PC-3 (cell line): ENCODE measurements at places on chromosomes 11 and 22. TPM values are rescaled to one million over a fixed set of nuclear protein-coding genes. Genes with fewer than 3 reads are reported as not detected.

- no peaks in the 10 kb centered on the region for H3K4me1 ChIP-seq
- no peak for DNase-seq
- H3K4me3 ChIP-seq: no peak overlapping the region
Observed at GRCh38 chr22:33090836-33091235, 32.7 kb upstream of the SYN3 start.

Gene MPPED2
- total RNA-seq: not detected in 2 replicates

GRCh38 chr11:11789735-11790369 is 51.9 kb upstream of the USP47 start:
- H3K4me1 ChIP-seq: no peaks in the 10 kb centered on the region
- no peak overlapping the region for H3K27ac ChIP-seq
- H3K36me3 ChIP-seq: no peaks in the 10 kb centered on the region

Gene TRIM66
- total RNA-seq: 5.5 and 6.6 TPM in 2 replicates

Gene OR5A1
- total RNA-seq: not detected in 2 replicates

Gene RTN4R
- 10.4 and 12.2 TPM in 2 replicates for total RNA-seq

DNA sequence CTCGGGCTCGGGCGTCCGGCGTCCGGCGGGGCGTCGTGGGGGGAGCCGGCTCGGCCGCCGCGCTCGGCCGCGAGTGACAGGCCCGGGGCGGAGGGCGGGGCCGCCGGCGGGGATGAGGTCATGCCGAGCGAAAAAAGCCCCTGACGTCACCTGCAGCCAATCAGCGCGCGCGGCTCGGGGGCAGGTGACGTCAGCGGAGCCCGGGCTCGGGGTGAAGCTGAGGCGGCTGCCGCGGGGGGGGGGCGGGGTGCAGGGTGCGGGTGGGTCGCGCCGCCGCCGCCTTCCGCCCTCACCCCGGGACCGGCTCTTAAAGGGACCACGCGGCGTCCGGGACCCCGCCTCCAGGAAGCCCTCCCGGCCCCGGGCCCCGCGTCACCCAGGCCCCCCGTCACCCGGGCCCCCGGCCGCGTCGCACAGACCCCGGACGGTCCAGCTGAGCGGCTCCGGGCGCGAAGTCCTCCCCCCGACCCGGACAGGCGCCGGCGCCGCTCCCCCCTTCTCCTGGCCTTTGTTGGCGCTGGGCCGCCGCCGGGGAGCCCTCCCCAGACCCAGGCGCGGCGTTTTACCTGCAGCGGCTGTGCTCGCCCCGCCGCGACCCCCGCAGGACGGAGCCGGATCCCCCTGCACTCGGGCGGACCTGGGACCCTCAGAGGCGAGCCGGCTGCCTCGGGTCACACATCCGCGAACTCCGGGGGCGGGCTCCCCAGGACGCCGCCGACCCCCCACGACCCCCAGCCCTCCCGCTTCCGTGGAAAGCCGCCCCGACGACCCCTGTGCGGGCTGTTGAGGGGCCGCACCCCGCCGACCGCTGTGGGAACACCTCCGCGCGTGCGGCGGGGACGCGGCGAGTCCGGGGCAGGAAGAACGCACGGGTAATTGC is at the start of gene DUSP8:
DUSP8 (minus strand) TSS at position 75 of the 880 bp plus-strand sequence. CDS start 6,445 bp downstream, outside the sequence.
- DNase-seq: peak; percentile 70
- peaks cover 8% of the 10 kb centered on the region for H3K4me1 ChIP-seq
- H3K27me3 ChIP-seq: peaks cover 16% of the 10 kb centered on the region
- no peaks in the 10 kb centered on the region for H3K36me3 ChIP-seq

- no peaks in the 10 kb centered on the region for H3K27me3 ChIP-seq
- H3K36me3 ChIP-seq: no peaks in the 10 kb centered on the region
- DNase-seq: no peak
- no peak overlapping the region for H3K27ac ChIP-seq
Observed at GRCh38 chr11:1586699-1587098, 1.6 kb upstream of the KRTAP5-1 start.

GRCh38 chr22:33984656-33985285 is 64.5 kb upstream of the LARGE1 start:
- no peaks in the 10 kb centered on the region for H3K36me3 ChIP-seq
- no peaks in the 10 kb centered on the region for H3K27me3 ChIP-seq
- no peak for DNase-seq
- H3K27ac ChIP-seq: no peak overlapping the region

DNA sequence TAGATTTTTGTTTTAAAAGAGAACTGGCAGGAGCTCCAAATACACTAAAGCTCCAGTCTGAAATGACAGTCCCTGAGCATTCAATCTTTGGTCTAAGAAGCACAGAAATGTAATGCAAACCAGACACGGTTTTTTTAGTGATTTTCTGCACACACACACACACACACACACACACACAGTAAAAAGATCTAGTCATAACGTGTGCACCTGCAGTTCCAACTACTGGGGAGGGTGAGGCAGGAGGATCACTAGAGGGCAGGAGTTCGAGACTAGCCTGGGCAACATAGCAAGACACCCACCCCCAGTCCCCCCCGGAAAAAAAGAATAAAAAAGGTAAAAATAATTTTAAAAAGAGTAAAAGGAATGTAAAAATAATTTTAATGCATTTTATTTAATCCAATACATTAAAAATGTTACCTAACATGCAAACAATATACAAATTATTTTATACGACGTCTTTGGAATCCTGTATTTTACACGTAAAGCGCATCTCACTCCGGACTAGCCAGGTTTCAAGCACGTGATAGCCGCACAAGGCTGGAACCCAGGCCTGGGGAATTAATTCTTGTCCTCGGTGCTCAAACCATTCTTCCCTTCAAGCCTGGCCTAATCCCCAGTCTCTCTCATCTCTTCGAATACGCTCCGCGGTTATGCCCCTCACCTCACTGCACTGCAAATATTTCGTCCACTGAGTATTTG is 762 bp upstream of the TBC1D22A start:
- peak overlapping the region; percentile 100 for H3K4me3 ChIP-seq
- DNase-seq: no peak
- H3K4me1 ChIP-seq: peaks cover 19% of the 10 kb centered on the region
- H3K27me3 ChIP-seq: no peaks in the 10 kb centered on the region
- H3K27ac ChIP-seq: peak overlapping the region; percentile 80
- peaks cover under 1% of the 10 kb centered on the region; the same call in 1 of the 2 replicates for H3K36me3 ChIP-seq

DNA sequence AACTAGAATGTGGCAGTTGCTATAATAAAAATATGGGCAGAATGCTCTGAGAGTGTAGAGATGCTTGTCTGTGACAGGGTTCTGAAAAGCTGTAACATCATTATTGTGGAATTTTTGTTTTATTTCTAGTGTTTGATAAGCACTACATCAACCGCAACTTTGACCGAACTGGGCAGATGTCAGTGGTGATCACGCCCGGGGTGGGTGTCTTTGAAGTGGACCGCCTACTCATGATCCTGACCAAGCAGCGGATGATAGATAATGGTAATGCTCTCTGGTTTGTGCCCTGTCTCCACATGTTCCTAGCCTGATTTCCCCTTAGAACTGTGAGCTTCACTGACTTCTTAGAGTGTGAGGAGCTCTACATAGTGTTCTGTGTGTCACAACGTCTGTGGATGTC is 48.8 kb downstream of the DEPDC5 start:
- H3K27me3 ChIP-seq: no peaks in the 10 kb centered on the region
- no peak overlapping the region for H3K27ac ChIP-seq
- no peak for DNase-seq
- H3K4me1 ChIP-seq: peaks cover 7% of the 10 kb centered on the region
- H3K4me3 ChIP-seq: no peak overlapping the region
- peaks cover 10% of the 10 kb centered on the region; the same call in 1 of the 2 replicates for H3K36me3 ChIP-seq

Gene CWC15
- 56.9 and 63.5 TPM in 2 replicates for total RNA-seq
